IMR-90 (cell line): ENCODE measurements at places on chromosomes 6 and 20. TPM values are rescaled to one million over a fixed set of nuclear protein-coding genes. Genes with fewer than 3 reads are reported as not detected.

GRCh38 chr6:29301316-29301715 is at the start of gene OR14J1:
TSS of gene OR14J1 (plus strand) at chr6:29301701. CDS start at chr6:29306690, 4,989 bp downstream.
- no peak for DNase-seq

DNA sequence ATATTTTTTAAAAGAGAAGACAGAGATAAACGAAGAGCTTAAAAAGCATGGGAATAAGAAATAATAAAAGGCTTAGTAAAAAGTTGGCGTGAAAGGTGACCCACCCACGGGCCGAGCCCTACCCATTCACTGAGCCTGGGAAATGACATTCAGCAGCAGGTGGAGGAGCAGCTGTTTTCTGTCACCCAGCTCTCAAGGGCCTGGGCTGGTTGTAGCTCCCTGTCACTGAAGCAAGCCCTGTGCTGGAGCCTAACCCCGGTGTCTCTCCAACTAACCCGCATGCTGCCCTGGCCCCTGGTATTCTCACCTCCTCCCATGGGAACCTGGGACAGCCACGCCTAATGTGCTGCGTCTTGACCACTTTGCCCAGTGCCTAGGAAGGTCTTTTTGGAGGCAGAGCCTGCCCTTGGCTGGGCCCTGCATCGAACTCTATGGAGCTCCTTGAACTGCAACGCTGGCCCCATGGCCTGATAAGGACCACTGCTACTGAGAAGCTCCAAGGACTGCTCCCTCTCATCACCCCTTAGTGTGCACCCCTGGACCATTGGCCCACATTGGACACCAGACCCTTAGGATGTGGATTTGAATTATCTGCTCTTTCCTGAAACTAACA is 68.8 kb upstream of the IYD start:
- no peak for DNase-seq

GRCh38 chr6:74117113-74117512 is 421.1 kb downstream of the CD109 start:
- DNase-seq: peak; percentile 76

DNA sequence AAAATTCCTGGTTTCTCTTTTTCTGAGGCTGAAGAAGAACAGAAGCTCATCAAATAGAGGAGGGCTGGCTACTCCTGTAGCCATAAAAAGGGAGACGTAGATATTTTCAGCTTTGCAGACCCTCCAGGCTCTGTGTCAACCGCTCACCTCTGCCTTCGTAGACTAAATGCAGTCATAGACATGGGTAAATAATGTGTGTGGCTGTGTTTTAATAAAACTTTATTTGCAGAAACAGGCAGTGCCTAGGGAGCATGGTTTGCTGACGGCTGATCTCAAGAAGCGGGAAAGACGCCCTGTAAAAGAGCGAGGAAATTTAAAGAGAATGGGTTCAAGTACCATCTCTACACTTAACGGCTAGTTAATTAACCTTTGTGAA is 171.8 kb downstream of the BCAS1 start:
- no peak for DNase-seq

MYL9 gene
- total RNA-seq: 90.0 and 97.5 TPM in 2 replicates

IRF4 gene
- total RNA-seq: not detected in 2 replicates

HLA-DQA2 gene
- total RNA-seq: not detected in 2 replicates

TNXB gene
- under 0.01 TPM in 1 of 2 replicates, not detected in the other for total RNA-seq

DNA sequence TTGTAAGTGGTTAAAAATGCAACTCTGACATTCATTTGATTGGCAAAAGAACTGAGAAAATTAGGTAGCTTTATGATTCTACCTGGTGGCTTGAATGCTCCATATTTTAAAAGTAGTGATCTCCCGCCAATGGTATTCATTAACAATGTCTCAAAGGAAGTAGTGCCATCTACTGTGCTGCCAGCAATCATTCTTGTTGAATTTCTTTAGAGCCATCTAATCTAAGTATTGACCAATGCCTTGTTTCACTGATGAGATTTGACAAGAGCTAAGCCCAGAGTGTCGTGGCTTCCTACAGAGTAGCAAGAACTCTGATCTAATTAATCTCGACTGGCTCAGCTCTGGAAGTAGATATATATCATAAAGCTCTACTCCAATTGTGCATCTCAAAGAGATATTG is 696.7 kb downstream of the C6orf118 start:
- no peak for DNase-seq

DNA sequence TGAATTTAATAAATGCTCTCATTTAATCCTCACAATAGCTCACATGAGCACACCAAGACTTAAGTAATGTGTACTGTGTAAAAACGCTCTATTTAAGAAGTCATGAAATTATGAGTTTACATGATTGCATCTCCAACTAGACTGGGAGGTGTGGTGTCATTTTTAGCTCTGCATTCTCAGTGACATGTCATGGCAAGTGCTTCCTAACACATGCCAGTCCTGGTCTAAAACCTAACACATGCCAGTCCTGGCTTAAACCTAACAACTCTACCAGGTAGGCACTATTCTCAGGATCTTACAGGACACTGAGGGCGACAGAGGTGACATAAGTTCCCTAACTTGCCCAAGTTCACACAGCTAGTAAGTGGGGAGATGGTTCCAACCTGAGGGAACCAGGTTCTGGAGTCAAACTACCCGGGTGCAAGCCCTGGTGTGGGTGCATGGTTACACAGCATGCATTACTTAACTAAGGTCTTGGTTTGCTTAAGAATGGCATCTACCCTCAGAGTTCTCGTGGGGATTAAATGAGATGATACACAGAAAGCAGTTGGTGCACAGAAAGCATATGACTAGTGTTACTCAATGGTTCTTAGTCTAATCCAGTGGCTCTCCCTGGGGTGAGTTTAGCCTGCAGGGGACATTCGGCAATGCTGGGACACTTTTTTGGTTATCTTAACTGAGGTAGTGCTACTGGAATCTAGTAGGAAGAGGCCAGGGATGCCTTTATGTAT is 14.7 kb downstream of the CLDN20 start:
- DNase-seq: no peak

DNA sequence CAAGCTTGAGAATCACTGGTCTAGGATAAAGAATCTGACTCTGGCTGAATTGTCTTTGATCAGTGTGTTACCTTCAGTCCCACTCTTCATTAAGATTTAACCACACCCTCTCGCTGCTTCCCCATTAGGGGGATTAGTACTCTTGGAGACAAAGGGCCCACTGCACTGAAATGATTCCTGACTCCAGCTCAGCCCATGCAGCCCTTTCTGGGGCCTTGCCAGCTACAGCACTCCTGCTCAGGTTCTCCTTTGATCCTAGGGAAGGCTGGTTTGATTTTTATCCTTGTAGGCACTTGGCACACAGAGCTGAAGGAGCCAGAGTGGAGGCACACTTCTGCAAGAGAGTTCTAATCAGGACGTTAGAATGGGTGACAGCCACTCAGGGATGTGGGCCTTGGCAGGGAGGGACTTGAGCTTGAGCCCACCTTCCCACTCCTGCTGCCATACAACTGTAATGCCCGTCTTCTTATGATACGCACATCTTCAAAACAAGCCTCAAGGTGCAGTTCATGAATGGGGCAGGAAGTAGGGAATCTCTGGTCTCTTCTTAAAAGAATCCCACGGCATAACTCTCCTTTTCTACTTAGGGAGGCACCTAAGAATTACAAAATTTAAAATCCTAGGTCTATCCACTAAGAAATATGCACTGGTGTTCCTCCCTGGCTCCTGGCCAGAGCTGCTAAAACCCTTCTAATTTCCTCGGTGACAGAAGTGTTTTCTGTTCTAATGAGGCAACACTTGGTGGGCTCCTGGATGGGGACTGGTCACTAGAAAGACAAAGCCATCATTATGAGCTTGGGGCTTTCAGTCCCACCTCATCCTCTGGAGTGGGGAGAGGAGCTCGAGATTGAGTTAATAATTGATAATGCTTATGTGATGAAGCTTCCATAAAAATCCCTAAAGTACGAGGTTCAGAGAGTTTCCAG is 1.5 kb upstream of the SLA2 start:
- DNase-seq: no peak

DNA sequence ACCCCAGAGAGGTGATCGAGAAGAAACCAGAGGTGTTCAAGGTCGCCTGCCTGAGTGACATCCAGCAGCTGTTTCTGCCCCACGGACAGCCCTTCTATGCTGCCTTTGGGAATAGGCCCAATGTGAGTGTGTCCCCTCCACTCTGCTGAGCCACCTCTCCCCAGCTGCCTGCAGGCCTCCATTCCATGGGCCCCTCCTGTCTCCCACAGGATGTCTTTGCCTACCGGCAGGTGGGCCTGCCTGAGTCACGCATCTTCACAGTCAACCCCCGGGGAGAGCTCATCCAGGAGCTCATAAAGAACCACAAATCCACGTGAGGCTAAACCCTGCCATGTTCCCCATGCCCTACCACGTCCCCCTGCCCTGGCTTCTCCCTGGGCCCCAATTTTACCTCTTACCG is 8.4 kb downstream of the EMILIN3 start:
- DNase-seq: no peak

GRCh38 chr6:43296780-43297497 is 1.1 kb upstream of the SLC22A7 start:
- no peak for DNase-seq

ACSS1 gene
- 0.56 and 0.72 TPM in 2 replicates for total RNA-seq

DNA sequence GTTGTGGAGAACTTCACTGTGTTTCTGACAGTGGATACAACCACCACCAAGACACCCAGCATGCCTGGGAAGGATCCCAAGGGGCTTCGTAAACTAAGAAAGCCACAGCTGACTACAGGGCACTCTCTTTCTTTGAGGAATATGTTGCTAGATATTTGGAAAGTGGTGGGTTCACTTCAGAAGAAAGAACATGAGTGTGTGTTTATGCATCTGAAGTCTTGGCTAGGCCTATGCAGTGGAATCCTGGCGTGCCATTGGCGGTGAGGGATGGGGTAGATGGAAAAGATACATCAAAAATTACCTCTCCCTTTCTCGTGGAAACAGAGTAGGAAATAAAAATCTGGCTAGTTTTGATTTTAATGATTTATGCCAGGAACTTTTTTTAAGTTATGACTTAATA is 187.7 kb downstream of the PDE7B start:
- DNase-seq: peak; percentile 47

RAET1G gene
- total RNA-seq: 1.3 and 2.2 TPM in 2 replicates

DNA sequence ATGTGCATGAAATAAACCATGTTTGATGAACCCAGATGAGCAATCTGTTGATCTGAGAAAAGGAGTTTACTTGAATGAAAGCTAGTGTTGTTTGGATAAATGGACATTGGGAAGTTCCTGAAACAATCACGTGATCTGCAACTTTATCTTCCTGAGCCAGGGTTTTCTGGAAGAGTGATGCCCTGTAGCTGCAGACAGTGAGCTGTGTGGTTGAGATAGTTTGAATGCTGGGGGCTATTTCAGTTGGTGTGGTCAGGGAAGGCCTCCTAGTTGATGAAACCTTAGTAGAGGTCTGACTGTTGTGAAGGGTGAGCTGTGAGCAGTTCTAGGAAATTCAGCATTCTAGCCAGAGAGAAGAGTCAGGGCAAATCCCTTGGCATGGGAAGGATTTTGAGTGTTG is 643.7 kb downstream of the UTRN start:
- DNase-seq: no peak

GRCh38 chr6:84791233-84791632 is 26.8 kb upstream of the TBX18 start:
- DNase-seq: no peak

DNA sequence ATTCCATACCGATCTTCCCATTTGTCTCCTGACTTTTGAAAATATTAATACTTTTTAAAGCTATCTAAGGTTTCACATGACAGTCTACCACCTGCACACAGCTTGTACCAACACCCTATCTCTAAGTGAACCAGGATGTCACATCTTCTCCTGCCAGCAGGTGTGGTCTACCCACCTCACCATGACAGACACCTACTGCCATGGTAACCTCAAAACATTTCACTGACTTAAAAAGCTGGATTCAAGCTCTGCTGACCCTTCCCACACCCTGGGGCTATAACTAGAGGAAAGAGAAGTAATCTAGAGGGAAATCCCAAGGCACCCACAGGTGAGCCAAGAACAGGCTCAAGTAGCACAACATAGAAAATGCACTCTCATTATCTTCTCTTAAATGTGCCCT is 1.2 kb downstream of the SLC17A3 start:
- no peak for DNase-seq

DNA sequence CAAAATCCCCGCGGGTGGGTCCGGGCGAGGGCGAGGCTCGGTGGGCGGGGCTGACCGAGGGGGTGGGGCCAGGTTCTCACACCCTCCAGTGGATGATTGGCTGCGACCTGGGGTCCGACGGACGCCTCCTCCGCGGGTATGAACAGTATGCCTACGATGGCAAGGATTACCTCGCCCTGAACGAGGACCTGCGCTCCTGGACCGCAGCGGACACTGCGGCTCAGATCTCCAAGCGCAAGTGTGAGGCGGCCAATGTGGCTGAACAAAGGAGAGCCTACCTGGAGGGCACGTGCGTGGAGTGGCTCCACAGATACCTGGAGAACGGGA is 809 bp downstream of the HLA-G start:
- DNase-seq: no peak

GRCh38 chr6:102215425-102215824 is 821.9 kb downstream of the GRIK2 start:
- no peak for DNase-seq

OOEP gene
- not detected in 2 replicates for total RNA-seq

- DNase-seq: no peak
Observed at GRCh38 chr6:68572975-68573374, 62.1 kb upstream of the ADGRB3 start.

SCRT2 gene
- total RNA-seq: not detected in 2 replicates

RHAG gene
- not detected in 2 replicates for total RNA-seq

GRCh38 chr6:128432394-128432793 is 88.0 kb downstream of the PTPRK start:
- peak; percentile 74 for DNase-seq

DNA sequence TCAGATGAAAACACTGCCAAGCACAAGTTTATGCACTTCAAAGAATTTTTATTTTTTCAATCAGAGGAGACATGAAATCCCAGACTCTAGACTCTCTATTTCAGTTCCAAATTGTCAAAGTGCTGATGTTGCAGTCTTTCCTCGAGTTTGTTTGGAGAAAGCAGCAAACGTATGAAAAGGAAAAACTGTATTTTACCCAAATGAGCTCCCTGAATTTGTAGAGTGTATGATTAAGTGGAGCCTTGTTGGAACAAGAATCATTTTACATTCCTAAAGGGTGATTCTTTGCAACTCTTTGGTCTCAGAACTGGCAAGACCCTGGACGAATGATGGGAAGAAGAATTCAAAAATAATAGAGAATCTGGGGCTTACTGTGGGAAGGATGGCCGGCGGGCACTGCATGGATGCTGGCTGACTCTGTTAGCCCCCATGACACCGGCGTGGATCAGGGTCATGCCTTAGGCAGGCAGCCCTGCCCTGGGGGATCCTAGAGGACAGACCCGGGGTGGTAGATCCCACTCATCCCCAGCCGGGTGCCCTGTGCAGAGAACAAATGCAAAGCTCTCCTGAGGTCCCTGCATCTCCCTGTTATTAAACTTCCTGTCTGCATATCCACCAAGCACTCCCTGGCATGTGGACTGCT is 207.4 kb downstream of the FNDC1 start:
- DNase-seq: no peak

- no peak for DNase-seq
Observed at GRCh38 chr6:151376440-151376839, 14.9 kb downstream of the ZBTB2 start.

KIAA1586 gene
- 3.8 and 15.0 TPM in 2 replicates for total RNA-seq

HAO1 gene
- not detected in 2 replicates for total RNA-seq

DNA sequence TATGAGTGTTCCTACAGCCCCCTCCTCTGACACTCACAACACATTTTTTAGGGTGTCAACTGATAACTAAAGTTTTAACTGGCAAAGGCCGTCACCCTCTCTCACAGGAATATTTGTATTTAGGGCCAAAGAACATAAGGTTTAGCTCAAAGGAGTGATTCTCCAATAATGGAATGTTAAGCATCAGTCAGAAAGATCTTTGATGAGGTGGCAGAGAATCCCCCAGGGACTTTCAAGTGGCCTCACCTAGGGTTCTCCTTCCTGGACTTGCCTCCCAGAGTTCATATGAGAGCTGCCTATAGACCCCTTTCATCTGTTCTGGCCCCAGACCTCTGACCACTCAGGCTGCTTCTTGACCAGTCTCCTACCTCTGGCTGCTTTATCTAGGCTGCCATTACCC is 7.4 kb upstream of the SCUBE3 start:
- peak; percentile 42 for DNase-seq
